ENCODE measurements at places on chromosomes 5 and 9.

GRCh38 chr9:128675382-128675781 lies 13.6 kb upstream of the SET start:
- DNase-seq, result no peak

DNA sequence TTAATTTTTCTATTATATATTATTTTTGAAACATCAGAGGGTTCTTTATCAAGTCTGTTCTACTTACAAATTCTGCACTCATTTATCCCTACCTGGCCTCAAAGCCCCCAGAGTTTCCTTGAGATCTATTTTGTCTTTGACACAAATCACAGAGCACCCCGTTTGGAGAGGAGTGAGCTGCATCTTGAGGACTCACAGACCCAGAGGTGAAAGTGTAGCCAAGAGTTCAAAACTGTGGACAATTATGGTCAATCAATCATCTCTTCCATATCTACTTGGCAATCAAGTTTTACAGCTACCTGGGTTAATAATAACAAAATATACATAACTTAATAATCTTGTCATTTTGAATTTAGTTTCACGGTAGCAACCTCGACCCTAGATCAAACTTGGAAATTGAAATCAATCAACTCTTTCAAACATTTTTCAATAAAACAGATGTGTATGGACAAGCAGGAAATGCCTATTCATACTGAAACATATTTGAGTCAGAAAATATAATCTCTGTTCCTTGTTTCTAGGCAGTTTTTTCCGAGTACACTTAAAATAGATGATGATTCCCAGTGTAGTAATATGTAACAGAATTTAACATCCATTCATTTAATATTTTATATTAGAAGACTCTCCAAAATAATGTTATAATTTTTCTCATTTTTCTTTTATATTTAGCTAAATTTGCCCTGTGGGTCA lies 13.7 kb upstream of the SYK start:
- no peak for DNase-seq

- no peak for DNase-seq
These were observed 20.6 kb upstream of the SCAMP1 start for GRCh38 chr5:78339617-78340436.

GRCh38 chr5:74543162-74543995 lies 97.1 kb downstream of the ENC1 start:
- DNase-seq, result no peak

- DNase-seq, result no peak
These were observed 135.1 kb downstream of the NSG2 start for GRCh38 chr5:174180639-174181038.

- no peak for DNase-seq
These were observed 20.6 kb downstream of the TUT7 start for GRCh38 chr9:86333651-86334050.

GRCh38 chr9:124625087-124625486 lies 117.9 kb upstream of the NR5A1 start:
- DNase-seq, result no peak

Data from activated T-helper 1 cell treated with anti-CD3 and anti-CD28 coated beads, Interleukin-2, amount 50 U/mL, for 16 hours (primary cell).